ENCODE measurements at places on chromosomes 7 and 10. TPM values are rescaled to one million over a fixed set of nuclear protein-coding genes. Genes with fewer than 3 reads are reported as not detected.

GRCh38 chr10:85874208-85874607, 492.4 kb downstream of the GRID1 start:
- no peak for DNase-seq

DNA sequence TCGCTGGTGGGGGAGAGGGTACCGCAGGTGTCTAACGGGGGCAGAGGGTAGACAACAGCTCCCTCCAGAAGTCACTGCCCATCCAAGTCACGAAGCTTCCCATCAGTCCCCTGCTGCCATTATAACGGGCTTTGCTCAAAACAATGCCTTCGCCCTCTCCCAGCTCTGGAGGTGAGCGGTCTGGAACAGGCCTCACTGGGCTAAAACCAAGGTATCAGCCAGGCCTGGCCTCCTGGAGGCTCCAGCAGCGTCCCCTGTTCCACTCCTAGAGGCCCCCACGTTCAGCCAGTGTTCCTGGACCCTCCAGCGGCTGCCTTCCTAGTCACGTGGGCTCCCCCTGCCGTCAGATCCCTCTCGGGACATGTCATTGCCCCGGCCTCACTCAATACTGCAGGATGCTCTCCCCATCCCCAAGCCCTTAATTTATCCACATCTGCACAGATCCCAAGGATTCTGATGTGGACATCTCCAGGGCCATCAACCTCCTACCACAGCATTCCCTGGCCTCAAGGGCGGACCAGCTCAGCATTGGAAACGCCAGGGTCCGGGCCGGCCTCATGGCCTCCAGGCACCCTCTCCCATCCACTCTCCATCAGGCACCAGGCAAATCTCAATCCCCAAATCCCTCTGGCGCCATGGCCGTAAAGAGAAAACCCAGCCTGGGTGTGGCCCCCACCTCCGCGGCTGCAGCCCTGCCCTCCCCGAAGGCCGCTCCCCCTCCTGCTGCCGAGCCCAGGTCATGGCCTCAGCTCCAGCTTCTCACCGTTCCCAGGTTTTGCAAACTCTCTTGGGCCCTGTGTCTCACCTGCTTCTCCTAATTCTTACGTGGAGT, 104.1 kb upstream of the FAM20C start:
- DNase-seq, result no peak

DNA sequence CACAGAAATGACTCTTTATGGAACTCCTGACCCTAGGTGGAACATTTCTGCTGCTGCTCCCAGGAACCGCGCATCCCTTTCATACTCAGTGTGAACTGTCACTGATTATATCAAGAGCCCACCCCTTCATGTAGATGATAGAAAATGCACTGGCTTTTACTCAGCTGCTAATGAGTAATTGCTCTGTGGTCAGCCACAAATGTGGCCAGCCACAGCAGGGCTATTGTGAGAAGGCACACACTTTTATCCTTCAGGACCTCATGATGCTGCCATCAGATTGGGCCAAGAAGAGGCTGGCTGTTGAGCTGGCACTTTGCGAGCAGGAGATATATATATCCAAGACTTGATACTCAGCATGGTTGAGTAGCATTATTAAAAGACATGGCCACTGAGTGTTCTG, 124.7 kb downstream of the CFAP58 start:
- no peak for DNase-seq

DNA sequence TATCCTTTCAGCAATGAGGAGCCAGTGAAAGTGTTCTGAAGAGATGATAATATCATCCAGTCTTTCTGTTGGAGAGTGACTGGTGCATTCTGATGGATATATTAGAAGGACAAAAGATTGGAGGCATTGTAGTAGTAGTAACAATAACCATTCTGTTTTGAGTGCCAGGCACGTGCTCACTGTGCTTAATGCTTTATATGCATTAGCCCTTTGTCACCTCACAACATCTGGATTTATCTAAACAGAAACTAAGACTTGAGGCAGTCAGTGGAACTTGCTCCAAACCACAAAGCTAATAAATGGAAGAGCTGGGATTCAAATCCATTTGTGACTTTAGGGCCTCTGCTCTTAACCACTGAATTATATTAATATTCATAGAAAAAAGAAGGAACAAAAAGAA, 84.5 kb upstream of the OIT3 start:
- no peak for DNase-seq

- no peak for DNase-seq
Measured at GRCh38 chr7:3832199-3832598, 531.1 kb downstream of the SDK1 start.

GRCh38 chr10:23912884-23913404, 296.0 kb upstream of the KIAA1217 start:
- DNase-seq, result no peak

DNA sequence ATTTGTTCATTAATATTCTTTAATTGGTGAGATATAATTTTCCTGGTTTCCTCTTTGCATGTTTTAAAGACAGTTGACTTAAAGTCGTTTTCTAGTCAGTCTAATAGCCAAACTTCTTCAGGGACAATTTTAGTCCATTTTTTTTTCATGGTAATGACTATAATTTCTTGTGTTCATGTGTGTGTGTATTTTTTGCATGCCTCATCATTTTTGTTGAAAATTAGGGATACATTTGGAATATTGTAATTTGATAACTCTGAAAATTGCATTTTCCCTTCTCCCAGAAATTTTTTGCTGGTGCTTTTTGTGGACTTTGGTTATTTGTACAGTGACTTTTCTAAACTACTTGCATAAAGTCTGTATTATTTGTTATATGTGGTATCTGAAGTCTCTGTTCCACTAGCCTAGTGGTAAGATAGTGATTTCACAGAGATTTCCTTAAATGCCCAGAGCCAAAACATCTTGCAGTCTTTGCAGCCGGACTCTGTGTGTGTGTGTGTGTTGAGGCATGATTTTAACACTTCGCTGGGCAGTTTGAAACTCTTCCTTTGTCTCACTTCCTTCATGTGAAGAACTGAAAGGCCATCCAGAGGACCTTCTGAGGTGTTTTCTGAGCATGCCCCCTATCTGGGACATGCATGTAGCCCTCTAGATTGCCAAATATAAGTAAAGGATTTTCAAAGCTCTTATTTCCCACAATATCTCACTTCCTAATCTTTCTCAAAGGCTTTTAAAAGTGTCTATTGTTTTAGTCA, 40.9 kb upstream of the ZNF365 start:
- DNase-seq, result no peak

RTKN2 gene
- total RNA-seq, result 7.9 TPM

TBC1D12 gene
- 7.1 TPM for total RNA-seq

EPO gene
- total RNA-seq, result 0.30 TPM

All from HCT116 (cell line).